ENCODE measurements at places on chromosomes 2 and 18.

DNA sequence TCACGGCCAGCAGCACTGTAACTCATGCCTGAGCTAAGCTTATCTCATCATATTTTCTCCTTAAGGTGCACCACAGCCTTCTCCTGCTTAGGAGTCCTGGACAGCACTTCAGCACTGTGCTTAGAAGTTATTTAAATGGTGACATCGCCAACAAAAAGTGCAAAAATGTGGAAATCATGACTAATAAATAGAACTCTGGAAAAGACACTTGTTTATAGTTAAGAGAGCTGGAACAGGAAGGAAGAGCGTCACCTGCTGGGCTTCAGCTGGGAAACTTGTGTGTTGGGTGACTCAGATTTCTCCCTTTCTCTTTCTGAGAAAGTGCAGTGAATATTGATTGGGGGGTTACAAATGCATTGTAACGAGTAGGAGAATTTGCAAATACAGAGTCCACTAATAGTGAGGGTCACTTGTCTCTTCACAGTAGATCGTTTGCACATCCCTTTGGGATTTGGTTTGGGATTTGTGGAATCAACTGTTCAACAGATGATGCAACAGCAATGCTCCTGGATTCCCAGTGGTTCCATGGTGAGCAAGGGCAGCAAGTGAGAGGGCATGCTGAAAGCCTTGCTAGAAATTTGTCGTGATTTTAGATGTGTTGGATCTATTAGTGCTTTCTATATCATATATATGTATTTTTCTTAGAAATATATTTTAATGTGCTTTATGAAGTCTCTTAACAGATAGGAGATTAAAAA lies 84.2 kb downstream of the DOK6 start:
- DNase-seq, result peak; percentile 73

DNA sequence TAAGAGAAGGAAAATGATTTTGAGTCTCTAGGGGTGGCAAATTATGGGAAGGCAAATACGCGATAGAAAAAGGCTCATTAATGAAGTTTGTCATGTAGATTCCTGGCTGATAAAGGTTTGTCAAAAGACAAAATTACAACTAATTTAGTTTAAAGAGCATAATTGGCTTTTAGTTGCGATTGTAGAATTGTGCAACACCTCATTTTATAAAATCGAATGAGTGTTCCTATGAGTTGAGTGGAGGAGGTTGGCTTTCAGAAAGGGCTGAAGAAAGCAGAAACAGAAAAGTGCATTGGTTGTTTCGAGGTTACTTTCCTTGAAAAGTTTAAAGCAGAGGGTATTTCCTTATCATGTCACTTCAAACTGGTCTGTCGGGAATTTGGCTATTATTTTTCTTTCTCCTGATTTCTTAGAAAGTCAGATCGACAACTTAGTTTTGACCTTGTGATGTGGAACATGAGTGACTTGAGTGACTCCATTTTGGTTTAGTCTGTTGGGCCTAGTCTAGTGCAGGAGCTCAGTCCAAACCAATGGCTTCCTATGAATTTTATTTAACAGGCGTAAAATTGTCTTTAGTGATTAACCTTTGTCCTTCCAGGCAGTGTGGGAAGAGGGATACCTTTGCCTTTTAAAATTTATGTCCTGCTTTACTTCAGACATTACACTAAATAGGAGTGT lies 2.2 kb upstream of the PCYOX1 start:
- DNase-seq, result no peak

DNA sequence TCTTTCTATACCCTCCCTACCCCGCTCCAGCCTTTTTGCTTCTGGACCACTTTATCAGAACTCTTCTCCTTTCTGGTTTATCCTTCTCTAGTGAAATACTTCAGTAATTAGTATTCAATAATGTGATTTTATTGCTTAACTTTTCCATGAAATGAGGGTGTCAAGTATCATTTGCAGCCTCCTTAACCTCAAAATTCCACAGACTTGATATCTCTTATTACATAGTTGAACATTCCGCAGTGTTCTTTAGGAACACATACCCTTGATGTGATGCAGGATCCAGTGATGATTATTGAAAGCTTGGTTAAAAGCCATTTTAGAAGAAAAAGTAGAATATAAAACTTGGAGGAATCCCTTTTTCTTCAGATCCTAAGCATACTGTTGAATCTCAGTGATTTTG lies 94.8 kb downstream of the GREB1L start:
- no peak for DNase-seq

GRCh38 chr2:125108251-125108650 lies 1083.2 kb downstream of the CNTNAP5 start:
- DNase-seq, result no peak

- DNase-seq, result no peak
Observed at GRCh38 chr2:31249009-31249690, 15.2 kb downstream of the EHD3 start.

DNA sequence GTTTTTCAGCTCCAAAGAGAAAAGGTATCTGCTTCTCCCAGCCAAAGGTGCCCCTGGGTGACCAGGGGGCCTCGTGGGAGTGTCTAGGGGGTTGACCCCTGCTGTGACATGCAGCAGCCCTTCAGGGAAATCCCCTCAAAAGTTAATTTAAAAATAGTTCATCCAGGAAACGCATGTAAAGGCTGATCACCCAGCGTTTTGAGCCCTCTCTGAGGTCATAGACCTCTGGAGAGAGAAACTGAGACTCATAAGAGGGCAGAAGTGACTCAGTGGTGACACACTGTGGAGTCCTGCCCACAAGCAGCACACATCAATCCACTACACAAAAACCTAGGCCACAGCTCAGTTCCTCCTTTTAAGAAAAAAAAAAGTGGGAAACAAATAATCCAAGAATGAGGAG lies 11.9 kb downstream of the GAL3ST2 start:
- DNase-seq, result no peak

GRCh38 chr2:36432479-36432878 lies 76.9 kb downstream of the CRIM1 start:
- DNase-seq, result no peak

- DNase-seq, result no peak
Observed at GRCh38 chr2:46554397-46554796, 75.0 kb downstream of the TMEM247 start.

GRCh38 chr18:22368021-22368420 lies 49.7 kb downstream of the CTAGE1 start:
- no peak for DNase-seq

GRCh38 chr18:35322486-35323458 lies 21.4 kb downstream of the ZNF24 start:
- no peak for DNase-seq

GRCh38 chr2:104572834-104573233 lies 281.1 kb upstream of the POU3F3 start:
- no peak for DNase-seq

- no peak for DNase-seq
Observed at GRCh38 chr2:102661846-102662245, 42.5 kb downstream of the SLC9A2 start.

- DNase-seq, result peak; percentile 47
Observed at GRCh38 chr2:199798831-199799580, 52.0 kb downstream of the FTCDNL1 start.

DNA sequence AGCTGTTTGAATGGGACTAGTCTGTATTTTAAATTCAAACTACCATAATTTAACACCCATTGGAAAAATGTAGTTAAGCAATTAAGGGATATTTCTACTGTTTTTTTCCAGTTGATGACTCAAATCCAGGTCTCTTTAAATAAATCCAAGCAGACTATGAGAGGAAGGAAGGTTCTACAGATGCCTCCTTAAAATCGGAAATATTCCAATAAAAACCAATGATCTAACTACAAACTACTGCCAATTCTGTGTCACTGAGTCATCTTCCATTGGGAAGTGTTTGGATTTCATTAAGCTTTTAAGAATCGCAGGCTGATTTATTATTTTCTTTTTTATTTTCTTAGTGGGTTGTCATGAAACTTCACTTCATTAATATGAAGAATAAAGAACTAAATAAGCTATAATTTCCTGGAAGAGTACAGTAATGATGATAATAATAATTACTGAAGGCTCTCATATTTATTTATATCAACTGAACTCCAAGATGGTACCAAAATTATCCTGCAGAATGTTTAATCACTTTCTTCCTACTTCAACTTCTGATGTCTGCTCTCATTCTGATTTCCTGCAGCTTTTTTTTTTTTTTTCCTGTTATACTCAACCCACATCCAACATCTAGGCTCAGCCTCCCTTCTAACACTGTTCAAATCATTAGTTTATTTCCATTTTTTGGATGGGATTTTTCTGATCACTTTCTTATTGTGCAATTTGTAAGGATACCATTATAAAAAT lies 166.3 kb upstream of the FN1 start:
- peak; percentile 89 for DNase-seq

DNA sequence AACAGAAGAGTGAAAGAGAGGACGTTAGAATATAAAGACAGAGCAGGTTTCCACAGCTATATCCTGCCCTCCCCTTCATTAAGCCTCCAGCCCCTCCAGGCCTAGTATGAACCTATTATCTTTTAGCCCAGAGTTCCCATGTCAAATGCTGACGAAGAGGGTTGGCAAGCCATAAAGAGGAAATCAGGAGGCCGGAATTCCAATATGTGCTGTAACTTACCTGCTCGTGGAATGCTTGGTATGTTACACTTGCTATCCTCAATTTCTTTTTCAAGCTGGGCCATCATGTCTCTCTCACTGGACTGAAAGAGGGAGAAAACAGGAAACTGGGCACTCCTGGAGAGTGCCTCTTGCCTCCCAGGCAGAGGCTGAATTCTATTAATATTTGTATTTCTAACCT lies 264.1 kb downstream of the TRIB2 start:
- DNase-seq, result no peak

Measured in fibroblast of skin of scalp (primary cell).